ENCODE measurements at places on chromosomes 4 and X.

DNA sequence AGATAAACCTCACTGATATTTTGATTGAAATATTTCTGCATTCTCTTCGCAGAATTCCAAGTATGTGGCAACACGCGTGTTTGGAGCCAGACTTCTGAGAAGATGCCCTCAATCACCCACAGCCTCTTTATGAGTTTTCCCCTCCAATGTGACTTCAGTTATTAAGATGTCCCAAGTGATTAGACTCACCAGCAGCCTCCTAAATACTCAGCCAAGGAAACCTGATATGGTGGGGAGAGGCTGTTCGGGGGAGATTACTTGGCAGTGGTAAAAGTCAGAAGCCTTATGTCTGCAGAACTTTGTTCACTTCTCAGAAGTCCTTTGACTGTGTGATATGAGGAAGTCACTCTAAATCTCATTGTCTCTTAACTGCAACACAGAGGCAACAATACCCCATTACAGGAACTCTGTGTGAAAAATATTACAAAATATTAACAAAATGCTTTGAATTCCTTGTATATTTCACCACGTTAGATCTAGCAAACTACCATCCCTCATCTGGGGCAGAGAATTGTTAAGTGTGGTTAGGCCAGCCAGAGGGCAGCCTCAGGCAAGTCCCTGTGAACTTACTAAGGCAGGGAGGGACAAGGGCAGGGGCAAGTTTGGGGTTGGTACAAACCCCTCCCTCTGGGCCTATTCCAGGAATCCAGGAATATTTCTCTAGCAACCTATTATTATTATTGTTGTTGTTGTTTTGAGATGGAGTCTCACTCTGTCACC lies 151.4 kb upstream of the USP9X start:
- DNase-seq: no peak

DNA sequence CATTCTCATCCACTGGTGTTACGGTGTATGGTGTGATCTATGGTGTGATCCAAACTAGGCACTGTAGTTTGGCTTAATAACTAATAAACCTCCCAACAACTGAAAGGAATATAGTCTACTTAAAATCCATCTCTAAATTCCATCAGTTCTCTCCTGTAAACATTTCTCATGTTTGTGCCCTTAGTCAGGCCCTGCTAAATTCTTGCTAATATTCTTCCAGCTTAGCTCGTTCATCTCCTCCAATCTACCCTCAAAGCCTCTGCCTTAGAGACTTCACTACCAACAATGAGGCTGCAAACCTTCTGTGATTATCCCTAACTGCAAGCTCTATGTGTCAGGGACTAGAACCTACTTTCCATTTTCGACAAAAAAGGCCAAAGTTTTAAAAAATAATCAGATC lies 28.1 kb downstream of the ZAR1 start:
- DNase-seq: no peak

DNA sequence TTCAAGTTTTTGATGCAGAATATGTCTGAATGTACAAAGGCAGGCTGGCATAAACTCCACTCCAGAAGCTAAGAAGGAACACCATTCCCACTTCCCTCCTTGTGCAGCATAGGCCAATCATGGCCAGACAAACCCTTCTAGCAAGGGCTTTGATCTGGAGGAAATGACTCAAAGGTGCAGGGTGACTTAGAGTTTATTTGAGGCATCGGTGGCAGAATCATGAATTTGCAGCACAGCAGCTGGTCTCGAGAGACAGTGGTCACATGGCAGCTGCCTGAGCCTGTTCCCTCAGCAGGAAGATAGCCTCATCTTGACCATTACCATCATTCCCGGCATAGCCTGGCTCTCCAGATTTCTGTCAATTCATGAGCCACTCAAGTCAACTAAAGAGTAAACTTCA lies 154.5 kb downstream of the ATP10D start:
- no peak for DNase-seq

GRCh38 chr4:123893011-123893981 lies 496.7 kb downstream of the SPRY1 start:
- no peak for DNase-seq

DNA sequence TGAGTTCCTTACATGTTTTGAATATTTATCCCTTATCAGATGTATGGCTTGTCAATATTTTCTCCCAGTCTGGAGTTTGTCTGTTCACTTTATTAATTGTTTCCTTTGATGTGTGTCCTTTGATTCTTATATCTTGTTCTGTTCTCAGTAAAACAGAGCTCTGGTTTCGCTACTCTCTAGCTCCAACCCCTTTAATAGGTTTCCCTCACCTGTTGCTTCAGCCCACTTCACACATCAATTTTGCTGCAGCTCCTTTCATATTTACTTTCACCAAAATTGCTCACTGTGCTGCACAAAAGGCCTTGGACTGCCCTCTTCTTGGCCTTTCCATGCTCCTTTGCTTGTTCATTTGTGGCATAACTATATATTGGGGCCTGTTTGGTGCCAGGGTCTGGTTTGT lies 85.1 kb downstream of the CFAP299 start:
- DNase-seq: no peak

GRCh38 chr4:23750125-23750524 lies 139.7 kb downstream of the PPARGC1A start:
- no peak for DNase-seq

DNA sequence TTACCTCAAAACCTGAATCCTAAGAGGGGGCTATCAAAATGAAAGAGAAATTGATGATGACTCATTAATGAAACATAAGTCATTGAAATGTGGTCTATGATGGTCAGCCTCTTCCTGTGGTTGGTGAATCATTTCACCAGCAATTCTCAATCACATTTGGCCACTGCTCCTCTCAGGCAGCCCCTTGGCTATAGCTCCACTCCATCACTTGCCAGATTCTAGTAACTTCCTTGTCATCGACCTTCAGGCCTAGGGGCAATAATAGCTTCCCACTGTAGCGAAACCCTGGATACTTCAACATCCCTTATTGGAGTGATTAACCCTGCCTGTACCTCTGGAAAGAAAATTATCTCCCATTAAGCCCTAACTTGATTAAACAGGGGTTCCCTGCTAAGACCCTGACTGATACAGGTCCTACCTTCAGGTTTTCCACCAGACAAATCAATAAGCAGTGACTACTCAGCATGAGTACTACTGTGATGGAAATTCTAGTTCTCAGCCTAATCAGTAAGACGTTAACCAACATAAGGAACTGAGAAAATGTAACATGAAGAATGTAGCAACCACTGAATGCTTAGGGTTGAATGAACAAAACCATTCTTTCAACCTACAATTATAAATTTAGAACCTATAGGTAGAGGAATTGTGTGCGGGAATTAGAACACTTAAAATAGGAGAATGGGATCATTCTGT lies 30.4 kb downstream of the ADH7 start:
- DNase-seq: no peak

DNA sequence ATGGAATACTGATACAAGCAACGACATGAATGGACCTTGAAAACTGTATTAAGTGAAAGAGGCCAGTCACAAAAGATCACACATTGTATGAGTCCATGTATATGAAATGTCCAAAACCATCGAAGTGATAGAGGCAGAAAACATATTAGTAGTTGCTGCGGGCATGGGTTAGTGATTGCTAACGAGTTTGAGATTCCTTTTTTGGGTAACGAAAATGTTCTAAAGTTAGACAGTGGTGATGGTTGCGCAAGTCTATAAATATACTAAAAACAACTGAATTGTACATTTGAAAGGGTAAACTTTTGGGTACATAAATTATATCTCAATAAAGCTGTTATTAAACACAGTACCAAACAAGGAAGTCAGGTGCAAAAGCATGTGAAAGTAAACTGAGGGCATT lies 234.5 kb downstream of the FBXW7 start:
- no peak for DNase-seq

DNA sequence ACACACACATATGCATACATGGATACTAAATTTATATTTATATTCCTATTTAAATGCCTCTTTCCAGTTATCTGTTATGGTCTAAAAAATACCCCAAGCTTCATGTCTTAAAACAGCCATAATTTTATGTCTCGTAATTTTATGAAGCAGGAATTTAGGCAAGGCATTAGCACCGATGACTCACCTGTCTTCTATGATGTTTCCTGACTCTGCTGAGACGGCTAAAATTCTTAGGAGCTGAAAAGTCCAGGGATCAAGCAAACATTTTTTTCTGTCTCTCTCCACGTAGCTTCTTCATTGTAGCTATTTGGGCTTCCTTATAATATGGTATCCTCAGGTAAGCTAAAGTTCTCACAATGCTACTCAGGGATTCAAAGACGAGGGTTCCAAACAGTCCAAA lies 930.3 kb downstream of the STIM2 start:
- DNase-seq: no peak

GRCh38 chrX:41258871-41259270 lies 75.1 kb upstream of the DDX3X start:
- DNase-seq: no peak

- DNase-seq: peak; percentile 70
These were observed 27.9 kb upstream of the TMSB4X start for GRCh38 chrX:12946838-12947544.

GRCh38 chr4:140238351-140239056 lies 84.5 kb upstream of the MAML3 start:
- no peak for DNase-seq

- DNase-seq: no peak
These were observed 20.0 kb downstream of the RHOH start for GRCh38 chr4:40216622-40217366.

DNA sequence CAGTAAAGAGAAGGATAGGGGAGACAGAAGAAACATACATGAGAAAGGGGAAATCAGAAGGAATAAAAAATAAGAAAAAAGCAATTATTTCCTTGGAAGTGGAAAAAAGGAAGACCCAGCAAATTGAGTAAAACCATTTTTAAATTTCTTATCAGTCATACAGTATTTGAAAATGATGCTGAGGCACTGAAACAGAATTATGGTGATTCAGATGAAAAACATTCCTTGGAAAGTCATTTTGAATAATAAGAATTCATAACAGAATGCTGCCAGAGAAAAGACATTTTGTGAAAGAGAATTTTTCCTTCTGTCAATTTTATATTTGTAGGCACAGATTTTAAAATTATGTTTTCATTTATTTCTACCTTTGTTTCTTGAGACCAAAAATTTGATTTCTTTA lies 895.5 kb upstream of the EPHA5 start:
- no peak for DNase-seq

DNA sequence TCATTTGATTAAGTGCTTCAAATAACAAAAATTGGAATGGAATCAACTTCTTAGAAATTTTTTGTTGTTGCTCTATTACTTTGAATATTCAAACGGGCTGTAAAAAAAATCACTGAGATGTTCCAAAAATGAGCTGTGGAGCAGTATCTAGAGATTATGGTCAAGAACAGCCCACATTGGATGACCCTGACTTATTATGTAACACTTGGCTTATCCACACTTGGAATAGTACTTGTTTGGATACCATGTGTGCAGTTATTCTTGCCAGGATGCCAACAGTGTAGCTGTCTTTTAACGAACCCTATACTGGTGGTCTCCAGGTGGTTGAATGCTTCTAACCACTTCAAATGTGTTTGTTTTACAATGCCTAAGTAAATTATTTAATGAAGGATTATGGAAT lies 64.9 kb upstream of the CAMK2D start:
- DNase-seq: no peak

DNA sequence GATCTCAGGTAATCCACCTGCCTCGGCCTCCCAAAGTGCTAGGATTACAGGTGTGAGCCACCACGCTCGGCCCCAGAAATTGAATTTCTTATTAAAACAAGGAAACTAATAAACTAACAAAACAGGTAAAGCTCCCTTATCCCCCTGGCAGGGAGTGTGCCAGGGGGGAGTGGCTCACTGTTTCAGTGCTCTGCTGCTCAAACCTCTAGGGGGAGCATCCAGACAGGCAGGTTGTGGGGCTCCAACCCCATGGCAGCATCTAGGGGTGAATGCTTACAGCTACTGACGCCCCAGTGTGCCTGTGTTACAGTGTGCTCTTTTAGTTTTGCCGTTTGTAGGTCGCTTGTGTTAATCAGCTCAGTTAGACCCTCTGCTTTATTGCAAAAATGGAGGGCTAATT lies 605.0 kb downstream of the GABRG1 start:
- DNase-seq: no peak

GRCh38 chr4:139540632-139541031 lies 15.4 kb downstream of the SETD7 start:
- DNase-seq: no peak

DNA sequence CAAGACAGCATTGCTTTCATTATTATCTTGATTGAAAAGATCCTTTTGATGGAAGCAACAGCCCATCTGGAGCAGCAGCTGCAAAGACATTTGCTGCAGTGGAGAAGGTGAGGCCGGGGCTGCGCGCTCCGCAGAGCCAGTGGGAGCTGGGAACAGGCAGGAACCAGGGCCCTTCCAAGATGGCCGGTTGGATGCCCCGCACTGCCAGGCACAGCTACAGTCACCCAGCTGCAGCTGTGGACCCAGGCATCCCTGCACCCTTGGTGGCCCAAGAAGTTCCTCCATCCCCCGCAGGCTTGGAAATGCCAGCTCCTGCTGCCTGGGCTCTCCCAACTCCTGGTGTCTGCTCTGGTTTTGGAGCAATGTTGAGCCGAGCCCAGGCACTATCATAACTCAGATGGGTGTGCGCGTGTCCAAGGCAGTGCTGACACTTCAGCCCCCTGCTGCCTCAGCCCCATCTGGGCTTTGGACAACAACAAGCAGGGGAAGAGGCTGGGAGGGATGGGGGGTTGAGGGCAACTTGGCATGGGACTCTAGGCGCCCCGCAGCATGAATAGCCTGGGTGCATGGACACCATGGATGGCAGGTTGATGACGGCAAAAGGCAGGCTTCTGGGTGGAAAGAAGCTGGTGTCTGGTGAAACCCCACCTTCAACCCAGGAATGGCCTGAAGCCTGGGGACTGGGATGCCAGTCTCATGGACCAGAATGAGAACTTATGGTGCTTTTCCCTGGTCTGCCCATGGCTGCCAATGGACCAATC lies 371.8 kb downstream of the FSTL5 start:
- no peak for DNase-seq

GRCh38 chrX:120293015-120293414 lies 18.2 kb downstream of the TMEM255A start:
- no peak for DNase-seq

DNA sequence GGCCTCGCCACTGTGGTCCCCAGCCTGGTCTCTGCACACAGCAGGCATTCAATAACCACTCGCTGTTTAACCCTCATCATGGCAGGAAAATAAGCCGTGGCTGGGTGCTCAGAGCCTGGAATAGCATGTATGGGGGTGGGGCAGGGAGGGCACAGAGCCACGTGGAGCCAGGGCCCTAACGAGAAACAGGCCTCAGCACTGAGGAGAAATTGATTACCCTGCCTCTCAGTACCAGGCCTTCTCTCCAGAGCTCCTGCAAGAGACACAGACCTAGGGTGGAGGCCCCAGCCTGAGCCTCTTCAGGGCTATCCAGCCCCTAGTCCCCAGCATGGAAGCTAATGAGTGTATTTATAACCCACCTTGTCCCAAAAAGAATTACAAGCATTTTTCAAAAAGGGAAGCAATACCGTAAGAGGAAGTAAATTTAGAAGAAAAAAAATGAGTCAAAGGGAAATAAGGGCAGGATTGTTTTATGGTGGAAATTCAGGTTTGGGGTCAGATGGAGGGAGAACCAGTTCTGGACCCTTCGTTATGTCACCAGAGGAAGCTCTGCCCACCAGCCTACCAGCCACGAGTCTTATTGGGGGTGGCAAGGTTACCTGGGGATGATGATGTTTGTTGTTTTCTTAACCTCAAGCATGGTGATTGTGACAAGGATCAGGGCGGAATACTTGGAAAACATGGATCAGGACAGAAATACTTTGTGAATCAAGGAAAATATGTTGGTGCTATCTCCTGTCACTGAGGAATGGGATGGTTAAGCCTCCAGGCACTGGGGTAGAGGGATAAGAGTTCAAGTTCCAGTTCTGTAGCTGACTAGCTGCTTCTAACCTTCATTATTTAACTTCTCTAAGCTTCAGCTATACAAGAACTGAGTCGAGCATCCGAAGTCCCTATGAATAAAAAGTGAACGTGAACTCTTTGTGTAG lies 101.9 kb upstream of the RBPJ start:
- DNase-seq: no peak

Measured in stimulated activated CD4-positive, alpha-beta T cell treated with anti-CD3 and anti-CD28 coated beads, Interleukin-1b, Interleukin-23, amount 100 ng/mL, for 24 hours (primary cell).